Smooth muscle cell of the brain vasculature (primary cell): ENCODE measurements at places on chromosomes 7 and 10.

DNA sequence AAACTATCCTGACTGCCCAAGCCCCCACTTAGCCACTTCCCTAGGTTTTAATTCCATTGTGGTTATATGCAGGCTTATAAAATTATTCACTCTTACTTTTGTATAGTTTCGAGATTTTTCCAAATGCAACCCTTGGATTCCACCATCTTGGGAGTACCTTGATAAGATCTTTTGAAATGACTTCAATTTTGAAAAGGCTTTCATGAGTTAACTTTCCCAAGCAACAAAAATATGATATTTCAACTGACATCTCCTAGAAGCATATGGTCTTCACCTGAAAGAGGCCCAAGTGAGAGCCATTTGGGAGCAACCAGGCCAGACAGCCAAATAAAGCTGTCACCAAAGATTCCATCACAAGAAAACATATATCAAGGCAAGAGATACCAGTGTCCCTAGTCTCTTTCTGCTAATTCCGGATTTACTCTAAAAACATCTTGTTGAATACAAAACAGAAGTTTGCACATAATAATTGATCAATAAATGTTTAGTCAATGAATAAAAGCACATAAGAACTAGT lies 1.7 kb upstream of the ST8SIA6 start:
- no peak for DNase-seq

GRCh38 chr10:107585630-107586029 lies 421.1 kb upstream of the SORCS1 start:
- DNase-seq = no peak

DNA sequence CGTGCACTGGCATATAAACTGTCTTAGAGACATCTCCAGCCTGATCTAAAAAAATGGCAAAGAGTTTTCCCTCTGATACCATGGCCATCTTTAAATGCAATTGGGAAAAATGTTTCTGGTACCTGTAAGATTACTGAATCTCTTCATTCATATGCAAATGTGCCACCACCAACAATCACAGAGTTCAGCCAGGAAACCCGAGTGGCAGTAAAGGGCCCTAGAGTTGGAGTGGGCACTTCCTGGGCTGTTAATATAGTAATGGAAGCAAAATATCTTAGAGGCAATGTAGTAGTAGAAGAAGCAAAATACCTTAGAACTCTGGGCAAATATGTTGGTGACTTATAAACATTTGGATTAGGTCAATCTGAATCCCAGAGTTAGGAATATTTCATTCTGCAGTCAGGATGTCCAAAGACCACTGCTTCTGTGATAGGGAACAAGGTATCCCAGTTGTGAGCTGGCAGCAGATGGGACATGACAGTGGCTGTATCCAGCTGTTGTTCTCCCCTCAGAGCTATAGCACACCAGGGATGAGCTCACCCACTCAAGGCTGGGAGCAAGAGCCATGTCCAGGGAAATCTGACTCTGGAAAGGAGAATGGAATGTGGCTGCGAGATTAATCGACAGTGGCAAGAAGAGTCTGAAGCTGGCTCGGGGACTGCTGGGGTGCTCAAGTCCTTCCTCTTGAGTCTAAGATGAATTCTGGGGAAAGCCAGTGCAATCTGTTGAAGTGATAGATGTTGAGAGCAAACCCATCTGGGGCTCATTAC lies 332.1 kb downstream of the PHTF2 start:
- DNase-seq = no peak

DNA sequence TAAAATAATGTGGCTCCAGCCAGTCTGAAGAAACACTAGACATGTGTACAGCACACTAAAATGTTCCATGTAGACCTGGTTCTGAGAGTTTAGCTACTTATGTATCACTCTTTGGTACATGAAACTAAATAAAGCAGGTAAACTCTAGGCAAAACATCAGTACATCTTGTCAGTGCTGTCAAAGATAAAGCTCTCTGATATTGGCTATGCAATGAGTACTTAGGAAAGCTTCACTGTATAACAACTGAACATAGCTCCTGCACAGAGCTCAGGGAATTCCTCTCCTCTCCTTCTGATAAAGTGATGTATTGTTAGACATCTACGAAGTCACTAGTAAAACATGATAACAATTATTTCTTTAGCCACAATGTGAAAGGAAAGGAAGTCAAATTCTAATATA lies 3.5 kb downstream of the LRRN3 start:
- DNase-seq = no peak

DNA sequence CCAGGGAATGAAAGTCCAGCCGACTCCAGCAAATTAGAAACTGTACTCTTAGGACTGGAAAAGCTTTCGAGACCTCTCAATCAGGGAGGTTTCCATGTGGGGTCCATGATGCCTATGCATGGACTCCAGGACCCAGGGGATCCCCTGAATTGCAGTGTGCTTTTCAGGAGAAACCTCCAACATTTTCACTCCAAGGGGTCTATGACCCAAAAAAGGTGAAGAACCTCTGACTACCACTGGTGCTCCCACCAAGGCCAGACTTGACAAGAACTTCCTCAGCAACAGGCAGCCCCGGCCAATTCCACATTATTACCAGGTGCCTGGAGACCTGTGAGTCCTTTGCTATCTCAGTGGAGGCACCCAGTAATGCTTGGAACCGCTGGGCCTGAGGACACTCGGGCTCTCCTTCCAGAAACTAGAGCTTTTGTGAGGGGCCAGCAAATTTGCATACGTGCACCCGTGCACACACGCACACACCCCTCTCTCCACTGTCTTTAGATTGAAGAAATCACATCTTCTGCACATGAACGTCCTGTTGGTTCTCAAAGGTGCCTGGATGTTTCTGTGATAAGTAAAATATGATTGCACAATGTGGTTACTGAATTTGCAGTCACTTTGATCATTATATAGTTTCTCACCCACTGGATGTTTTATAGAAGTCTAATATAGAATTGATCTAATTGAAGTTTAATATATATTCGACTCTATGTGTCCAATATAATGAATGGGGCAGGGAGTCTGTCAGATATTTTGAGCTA lies 54.7 kb downstream of the SYPL1 start:
- DNase-seq = no peak

DNA sequence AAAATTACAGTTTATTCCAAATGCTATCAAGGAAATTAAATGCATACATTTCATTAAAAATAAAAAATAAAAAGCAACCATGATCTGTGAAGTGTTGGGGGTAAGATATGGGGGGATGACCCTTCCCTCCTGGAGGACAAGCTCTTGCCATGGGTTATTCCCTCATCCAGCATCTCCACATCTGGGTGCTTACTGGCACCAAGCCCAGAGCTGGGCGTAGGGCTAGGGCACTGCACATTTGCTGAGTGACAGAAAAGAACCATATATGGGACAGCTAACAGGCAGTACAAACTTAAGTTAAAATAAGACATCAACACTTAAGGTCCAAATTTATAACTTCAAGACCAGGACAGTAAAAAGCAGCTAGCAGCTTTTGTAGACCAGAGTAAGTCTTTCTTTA lies 10.2 kb downstream of the CCDC6 start:
- DNase-seq = no peak

DNA sequence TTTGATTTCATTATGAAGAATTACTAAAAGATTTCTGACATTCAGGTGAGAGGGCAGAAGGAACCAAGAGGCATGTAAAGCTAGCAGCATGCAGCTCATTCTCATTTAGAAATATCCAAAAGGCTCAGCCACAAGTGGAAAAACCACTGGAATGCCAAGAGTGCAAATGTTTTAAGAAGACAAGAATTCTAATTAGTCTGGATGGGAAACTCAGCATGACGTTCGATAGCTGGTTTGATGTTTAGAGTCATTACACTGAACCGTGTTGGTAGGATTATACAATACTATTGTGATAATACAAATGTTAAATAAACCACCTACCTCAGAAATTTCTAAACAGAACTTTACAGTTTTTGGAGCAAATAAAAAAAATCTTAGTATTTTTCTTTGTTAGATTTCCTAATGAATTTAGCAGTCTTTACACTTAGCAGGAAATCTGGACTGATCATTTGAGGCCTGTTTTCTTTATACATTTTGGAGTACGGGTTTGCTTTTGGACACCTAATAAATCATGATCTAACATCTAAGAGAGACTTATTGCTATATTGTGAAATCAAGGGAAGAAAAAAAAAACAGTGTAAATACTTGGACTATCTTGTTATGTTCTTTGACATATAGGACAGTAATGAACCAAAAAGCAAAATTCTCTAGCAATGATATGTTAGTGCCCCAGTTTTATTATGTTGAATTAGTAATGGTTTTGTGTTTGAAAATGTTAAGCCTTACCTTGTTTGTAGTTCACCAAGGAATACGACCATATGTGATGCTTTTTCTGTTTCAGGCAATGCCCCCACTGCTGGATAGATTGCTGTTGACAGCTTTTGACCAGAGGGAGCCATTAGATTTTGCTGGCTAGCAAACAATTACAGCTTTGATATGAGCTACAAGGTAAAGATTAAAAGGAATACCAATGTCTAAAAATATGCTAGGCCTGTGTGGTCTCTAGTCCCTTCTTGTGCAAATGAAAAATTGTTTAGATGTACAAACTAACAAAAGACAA lies 354.1 kb upstream of the SEMA3A start:
- no peak for DNase-seq

DNA sequence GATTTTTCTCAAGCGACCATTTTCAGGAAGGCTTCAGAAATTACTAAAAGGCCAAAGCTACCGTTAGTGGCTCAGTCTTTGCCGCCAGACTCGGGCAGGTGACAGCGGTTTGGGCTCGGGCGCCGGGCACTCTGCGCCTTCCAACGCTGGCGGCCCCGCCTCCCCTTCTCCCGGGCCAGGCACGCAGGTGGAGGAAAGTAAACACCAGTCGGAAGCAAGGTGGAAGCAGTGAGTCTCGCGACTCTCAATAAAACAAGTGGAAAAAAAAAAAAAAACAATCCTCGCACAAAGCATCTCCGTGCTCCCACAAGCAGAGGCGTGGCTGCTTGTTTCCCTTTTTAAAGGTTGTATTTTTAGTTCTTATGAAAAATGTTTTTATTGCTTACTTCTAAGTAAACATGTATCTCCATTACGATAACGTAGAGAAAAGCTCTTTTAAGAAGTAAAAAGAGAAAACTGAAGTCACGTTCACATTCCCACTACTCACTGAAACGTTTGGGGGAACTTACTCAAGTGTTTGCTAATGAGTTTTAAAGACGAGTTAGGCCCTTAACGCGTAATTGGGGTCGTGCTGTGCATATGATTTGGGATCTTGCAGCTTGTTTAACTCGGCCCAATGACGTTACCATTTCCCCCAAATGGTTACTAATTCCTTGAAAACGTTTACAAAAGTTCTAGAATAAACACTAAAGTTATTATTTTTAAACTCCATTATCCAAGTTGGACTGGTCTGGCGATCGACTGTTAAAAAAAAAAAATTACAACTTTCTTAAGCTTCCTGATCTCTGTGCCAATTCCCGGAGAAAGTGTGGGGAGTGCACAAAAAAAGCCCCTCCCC lies 864 bp downstream of the CDCA7L start:
- no peak for DNase-seq

DNA sequence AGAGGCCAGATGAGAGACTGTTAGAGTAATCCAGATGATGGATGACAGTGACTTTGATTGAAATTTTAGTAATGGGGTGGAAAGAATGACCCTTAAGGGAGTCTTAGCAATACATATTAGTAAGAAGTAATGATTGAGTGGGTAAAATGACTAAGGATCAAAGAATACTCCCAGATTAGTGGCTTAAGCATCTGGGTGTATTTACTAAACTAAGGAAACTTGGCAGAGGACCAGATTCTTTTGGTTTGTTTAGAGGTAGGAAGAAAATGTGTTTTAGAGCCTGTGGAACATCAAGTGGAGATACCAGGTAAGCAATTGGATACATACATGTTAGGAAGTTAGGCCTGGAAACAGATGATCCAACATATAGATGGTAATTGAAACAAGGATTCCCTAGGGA lies 58.8 kb upstream of the ADRA2A start:
- DNase-seq = no peak

- no peak for DNase-seq
Measured at GRCh38 chr7:67406976-67407375, 410.3 kb downstream of the TYW1 start.

DNA sequence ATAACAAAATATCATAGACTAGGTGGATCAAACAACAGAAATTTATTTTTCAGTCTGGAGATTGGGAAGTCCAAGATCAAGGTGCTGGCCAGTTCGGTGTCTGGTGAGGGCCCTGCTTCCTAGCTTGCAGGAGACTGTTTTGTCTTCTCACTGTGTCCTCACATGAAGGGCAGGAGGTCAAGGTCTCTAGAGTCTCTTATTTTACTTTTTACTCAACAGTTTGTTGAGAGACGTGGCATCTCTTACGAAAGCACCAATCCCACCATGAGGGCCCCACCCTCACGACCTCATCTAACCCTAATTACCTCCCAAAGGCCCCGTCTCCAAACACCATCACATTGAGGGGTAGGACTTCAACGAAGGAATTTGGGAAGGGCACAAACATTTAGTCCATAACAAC lies 41.2 kb upstream of the SORBS1 start:
- DNase-seq = no peak

GRCh38 chr7:2794836-2795636 lies 49.1 kb downstream of the GNA12 start:
- no peak for DNase-seq

DNA sequence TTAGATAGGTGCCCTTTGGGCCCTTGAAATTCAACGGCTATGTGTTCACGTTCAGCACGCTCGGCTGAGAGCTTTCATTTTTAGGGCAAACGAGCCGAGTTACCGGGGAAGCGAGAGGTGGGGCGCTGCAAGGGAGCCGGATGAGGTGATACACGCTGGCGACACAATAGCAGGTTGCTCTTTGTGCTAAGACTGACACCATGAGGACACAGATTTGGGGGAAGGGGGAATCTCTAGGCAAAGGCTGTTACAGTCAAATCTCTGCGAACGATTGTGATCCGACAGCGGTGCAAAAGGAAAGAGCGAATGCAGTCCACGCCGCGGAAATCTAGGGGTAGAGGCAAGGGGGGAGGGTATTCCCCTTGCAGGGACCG lies 667 bp downstream of the KLLN start:
- DNase-seq = no peak

- DNase-seq = no peak
Measured at GRCh38 chr7:879706-880105, 3.4 kb downstream of the GET4 start.

DNA sequence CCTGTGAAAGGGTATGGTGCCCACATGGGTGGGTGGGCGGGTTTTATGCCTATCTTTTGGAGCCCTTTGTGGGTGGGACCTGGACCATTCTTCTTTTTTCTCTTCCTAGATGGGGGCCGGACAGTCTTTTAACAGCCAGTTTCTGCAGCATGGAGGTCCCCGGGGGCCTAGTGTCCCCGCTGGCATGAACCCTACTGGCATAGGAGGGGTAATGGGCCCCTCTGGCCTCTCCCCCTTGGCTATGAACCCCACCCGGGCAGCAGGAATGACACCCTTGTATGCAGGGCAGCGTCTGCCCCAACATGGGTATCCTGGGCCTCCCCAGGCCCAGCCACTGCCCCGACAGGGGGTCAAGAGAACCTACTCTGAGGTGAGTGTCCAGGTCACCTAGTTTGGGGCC lies 9.1 kb downstream of the ZMIZ2 start:
- no peak for DNase-seq
